ENCODE measurements at places on chromosomes 6 and 20.

DNA sequence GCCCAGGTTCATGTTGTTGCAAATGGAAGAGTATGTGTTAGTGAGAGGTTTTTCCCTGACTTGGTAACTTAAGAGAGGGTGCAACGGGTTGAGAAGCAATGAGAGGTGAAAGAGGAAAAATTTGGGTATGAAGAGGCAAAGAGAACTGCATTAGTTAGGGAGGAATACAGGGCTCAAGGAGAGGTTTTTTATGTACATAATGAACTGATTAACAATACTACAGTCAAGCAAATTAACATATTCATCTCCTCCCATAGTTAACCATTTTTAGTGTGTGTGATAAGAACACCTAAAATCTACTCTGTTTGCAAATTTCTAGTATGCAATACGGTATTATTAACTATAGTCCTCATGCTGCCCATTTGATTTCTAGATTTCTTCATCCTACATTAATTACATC is 79.5 kb upstream of the HTR1E start:
- DNase-seq: no peak

DNA sequence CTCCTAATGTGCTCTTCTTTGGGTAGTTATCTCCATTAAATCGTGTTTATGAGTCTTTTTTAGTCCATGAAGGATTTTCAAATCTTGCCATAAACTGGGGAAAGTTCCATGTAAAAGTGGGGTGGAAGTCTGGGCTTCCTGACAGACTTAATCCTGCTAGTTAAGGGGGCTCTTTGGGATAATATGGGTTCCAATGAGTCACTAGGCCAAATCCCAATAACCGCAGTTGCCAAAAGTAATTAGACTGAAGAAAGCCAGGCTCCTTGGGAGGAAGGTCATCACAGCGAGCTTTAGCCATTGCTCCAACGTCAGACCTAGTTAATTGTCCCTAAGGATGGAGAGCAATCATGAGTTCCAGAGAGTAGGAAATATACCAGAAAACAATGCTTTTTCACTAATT is 10.8 kb downstream of the RSPO3 start:
- DNase-seq: no peak

DNA sequence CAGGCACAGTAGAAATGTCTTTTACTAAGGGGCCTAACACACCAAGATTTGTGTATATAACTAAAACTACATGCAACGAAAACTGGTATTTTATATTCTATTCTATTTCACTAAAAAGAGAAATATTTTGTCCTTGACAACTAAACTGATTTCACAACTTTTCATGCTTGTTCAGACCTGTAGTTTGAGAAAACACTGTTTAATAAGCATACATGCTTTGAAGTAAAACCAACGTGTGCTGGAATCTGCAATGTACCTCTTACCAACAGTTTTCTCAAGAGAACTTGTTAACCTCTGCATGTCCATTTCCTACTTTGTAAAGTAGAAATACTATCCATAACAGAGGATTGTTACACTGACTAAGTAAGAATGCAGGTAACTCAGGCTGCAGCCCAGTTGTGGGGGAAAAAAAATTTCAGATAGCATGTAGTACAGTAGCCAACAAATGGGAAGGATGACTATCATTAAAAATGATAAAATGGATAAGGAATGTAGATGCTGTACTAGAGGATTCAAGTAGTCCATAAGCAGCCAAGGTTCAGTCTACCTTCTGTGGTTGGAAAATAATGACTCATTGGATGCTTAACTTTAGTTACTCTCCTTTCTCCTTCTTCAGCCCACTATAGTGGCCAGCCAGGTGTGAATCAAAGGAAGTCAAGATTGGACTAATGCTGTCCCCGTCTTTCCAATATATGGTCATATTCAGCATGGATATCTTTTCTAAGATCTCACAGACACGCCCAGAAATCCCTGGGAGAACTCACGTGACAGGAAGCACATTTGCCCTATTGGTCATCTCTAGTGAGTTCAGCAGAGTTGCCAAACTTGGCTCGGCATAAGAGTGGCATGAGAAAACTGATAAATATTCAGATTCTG is 65.2 kb downstream of the HFE start:
- no peak for DNase-seq

GRCh38 chr20:52457826-52458225 is 266.2 kb upstream of the ZFP64 start:
- DNase-seq: no peak

- no peak for DNase-seq
Observed at GRCh38 chr6:168078175-168078942, 653 bp downstream of the FRMD1 start.

- DNase-seq: no peak
Observed at GRCh38 chr6:35797837-35798526, 859 bp upstream of the CLPS start.

GRCh38 chr6:82364087-82365015 is 734 bp downstream of the TPBG start:
- DNase-seq: peak; percentile 74

- no peak for DNase-seq
Observed at GRCh38 chr20:4131911-4132310, 116.6 kb upstream of the RNF24 start.

GRCh38 chr6:154872542-154873114 is 122.5 kb upstream of the TIAM2 start:
- no peak for DNase-seq
